Lung (tissue), 17 donors: ENCODE measurements at places on chromosomes 16 and 17. TPM values are rescaled to one million over a fixed set of nuclear protein-coding genes. Genes with fewer than 3 reads are reported as not detected.

The NTN3 gene
- polyA plus RNA-seq = not detected

The ALOX15B gene
- polyA plus RNA-seq = 82.7 TPM

The GRIN2C gene
- 0.02 TPM for polyA plus RNA-seq

The HSD11B2 gene
- polyA plus RNA-seq = 2.6 TPM

The BANP gene
- polyA plus RNA-seq = 14.0 TPM

The KRT12 gene
- polyA plus RNA-seq = not detected

The TSNAXIP1 gene
- 5.0 TPM for polyA plus RNA-seq

The KSR1 gene
- polyA plus RNA-seq = 38.7 TPM

The MRM3 gene
- 10.4 TPM for polyA plus RNA-seq

The SPN gene
- polyA plus RNA-seq = 14.4 TPM

The BCL6B gene
- 14.5 TPM for polyA plus RNA-seq

The SRSF1 gene
- 76.7 TPM for polyA plus RNA-seq

The TCAP gene
- 1.2 TPM for polyA plus RNA-seq

The ZFP3 gene
- 2.3 TPM for polyA plus RNA-seq

The SLC9A5 gene
- polyA plus RNA-seq = 1.2 TPM

The VWA3A gene
- polyA plus RNA-seq = 2.4 TPM

The KRT28 gene
- polyA plus RNA-seq = not detected

The KRTAP9-4 gene
- polyA plus RNA-seq = not detected

The KRT14 gene
- 0.63 TPM for polyA plus RNA-seq

The HBQ1 gene
- polyA plus RNA-seq = not detected

The PDK2 gene
- polyA plus RNA-seq = 15.7 TPM

The TBC1D3K gene
- not detected for polyA plus RNA-seq

The FBXO31 gene
- 10.1 TPM for polyA plus RNA-seq

The RASL10B gene
- polyA plus RNA-seq = 0.57 TPM

The ZNF48 gene
- polyA plus RNA-seq = 4.7 TPM

The HP gene
- 673 TPM for polyA plus RNA-seq

The RAD51D gene
- polyA plus RNA-seq = 5.0 TPM

The ITGAL gene
- 15.2 TPM for polyA plus RNA-seq

The ANKRD40CL gene
- polyA plus RNA-seq = not detected

The OTOP3 gene
- not detected for polyA plus RNA-seq

The ZG16 gene
- polyA plus RNA-seq = 0.01 TPM

The TP53TG3 gene
- not detected for polyA plus RNA-seq

The ABAT gene
- 4.5 TPM for polyA plus RNA-seq

The DNASE1L2 gene
- 0.71 TPM for polyA plus RNA-seq

The ASPA gene
- 0.96 TPM for polyA plus RNA-seq

The FOXC2 gene
- 0.43 TPM for polyA plus RNA-seq

The G6PC1 gene
- polyA plus RNA-seq = not detected

The GNGT2 gene
- 12.3 TPM for polyA plus RNA-seq

The HEATR9 gene
- 0.05 TPM for polyA plus RNA-seq

The CES3 gene
- polyA plus RNA-seq = 0.96 TPM

The SLFN14 gene
- not detected for polyA plus RNA-seq

The EEF2KMT gene
- 14.2 TPM for polyA plus RNA-seq

The CPNE7 gene
- polyA plus RNA-seq = 1.1 TPM

The CBX4 gene
- polyA plus RNA-seq = 12.8 TPM

The NPIPA2 gene
- polyA plus RNA-seq = 0.68 TPM

The RAB26 gene
- polyA plus RNA-seq = 0.30 TPM

The COX6A2 gene
- polyA plus RNA-seq = not detected

The OGFOD1 gene
- polyA plus RNA-seq = 9.1 TPM

The TP53TG3C gene
- not detected for polyA plus RNA-seq

The CDK10 gene
- 52.0 TPM for polyA plus RNA-seq

The CCL13 gene
- polyA plus RNA-seq = 3.7 TPM

The TP53TG3F gene
- polyA plus RNA-seq = 0.06 TPM

The ARHGDIG gene
- 0.07 TPM for polyA plus RNA-seq

The ANKRD13B gene
- 3.2 TPM for polyA plus RNA-seq

The C16orf96 gene
- polyA plus RNA-seq = 0.03 TPM

The TPSB2 gene
- polyA plus RNA-seq = 12.9 TPM
